Liver (tissue), 10 donors: ENCODE measurements at places on chromosomes 5 and 9.

- DNase-seq: no peak
These were observed 26.3 kb downstream of the SPZ1 start for GRCh38 chr5:80346055-80346454.

DNA sequence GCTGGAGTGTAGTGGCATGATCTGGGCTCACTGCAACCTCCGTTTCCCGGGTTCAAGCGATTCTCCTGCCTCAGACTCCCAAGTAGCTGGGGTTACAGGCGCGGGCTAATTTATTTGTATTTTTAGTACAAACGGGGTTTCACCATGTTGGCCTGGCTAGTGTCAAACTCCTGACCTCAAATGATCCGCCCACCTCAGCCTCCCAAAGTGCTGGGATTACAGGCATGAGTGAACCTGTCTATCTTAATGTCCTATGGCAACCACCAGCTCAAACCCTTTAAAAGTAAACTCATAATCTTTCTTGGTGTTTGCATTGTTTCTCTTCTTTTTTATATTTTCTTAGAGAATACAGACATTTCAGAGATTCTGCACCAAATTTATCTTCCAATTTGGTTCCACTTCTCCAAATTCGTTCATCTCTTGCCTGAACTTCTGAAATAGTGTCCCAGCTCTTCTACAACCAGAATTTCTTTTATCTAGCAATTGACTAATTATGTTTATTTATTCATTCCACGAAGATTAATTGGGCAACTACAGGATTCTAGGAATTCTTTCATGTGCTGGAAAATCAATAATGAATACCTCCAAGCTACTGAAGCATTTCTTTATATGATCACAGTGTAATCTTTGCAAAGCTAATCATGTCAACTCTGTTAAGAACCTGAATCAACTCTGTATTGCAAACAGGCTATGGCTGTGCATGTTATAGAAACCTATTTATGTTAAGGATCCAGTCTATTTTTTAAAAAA, 60.0 kb upstream of the TYRP1 start:
- DNase-seq: no peak

DNA sequence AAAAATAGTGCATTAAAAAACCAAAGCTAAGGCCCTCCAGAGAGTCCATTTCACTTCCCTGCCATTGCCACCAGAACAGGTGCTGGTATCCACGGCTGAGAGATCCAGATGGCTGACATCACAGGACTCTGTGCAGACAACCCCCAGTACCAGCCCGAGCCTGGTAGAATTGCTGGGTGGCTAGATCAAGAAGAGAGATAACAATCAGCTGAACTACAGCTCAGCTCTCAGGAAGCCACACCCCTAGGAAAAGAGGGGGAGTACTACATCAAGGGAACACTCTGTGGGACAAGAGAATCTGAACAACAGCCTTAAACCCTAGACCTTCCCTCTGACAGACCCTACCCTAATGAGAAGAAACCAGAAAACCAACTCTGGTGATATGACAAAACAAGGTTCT, 73.8 kb upstream of the SLIT3 start:
- DNase-seq: no peak

DNA sequence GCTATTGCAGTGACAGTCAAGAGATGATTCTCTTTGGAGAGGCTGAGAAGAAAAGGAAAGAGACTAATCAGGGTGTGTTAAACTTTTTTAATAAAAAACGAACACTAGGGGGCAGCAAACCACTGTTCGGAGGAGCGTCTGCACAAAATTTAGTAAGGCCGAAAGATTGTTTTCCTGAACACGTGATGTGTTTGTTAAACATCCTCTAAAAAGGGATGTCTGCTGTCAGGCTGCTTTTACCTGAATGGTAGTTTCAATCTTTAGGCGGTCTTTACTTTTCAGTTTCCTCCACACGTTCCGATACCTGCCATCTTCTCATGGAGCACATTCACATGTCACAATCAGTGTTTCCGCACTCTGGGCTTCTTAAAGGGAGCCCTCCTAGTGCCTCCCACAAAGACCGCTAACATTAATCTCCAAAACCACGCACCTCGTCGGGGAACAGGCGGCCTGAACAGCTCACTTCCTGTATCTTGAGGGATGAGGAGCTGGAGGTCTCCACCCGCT, 125.2 kb downstream of the GPBP1 start:
- DNase-seq: no peak

- no peak for DNase-seq
These were observed 169.4 kb downstream of the TLE1 start for GRCh38 chr9:81519816-81520495.
